ENCODE measurements at places on chromosomes 11 and 22.

DNA sequence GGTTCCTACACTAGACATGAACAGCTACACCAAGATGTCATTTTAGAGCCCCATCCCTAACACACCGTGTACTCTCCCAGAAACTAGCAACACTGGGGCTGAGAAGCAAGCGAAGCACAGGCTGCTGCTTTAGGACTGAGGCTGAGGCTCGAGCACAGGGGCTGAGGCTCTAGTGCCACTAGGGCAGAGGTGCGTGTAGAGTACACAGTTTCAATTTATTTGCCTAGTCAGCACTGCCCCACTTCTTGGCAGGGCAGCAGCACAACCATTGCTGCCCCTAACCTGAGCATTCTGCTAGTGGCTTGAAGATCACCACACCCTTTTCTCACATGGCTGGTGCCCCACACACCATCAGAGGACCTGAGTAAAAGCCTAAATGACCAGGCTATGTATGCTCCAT is 713.2 kb downstream of the LRRC4C start:
- no peak for DNase-seq

GRCh38 chr11:126697936-126698335 is 302.6 kb downstream of the KIRREL3 start:
- no peak for DNase-seq

DNA sequence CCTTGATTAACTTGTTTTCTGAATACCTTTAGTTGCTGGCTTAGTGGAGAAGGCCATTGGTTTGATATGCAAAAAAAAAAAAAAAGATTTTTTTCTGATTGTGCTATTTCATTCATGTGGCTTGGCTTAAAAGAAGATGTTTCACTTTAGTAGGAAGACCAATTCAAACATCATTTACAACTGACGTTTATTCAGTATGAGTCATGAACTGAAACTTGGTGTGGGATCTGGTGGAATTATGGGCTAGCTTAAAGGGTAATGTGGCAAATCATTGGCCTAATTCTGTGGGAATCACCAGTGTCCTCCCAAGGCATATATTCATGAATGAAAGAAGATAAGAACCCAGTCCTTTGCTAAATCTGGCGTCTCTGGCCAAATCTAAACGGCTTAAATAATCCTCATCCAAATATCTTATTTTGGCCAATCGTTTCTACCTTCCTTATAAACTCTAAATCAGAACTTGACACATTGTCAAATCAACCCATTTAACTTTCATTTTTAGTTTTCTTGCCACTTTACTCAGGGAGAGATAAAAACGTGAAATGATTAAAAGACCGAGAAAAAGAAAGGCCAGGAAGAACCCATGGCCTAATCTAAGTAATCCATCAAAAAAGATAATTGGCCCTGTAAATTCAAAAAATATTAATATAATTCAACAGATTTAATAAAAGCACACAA is 77.0 kb downstream of the DDIAS start:
- DNase-seq = no peak

DNA sequence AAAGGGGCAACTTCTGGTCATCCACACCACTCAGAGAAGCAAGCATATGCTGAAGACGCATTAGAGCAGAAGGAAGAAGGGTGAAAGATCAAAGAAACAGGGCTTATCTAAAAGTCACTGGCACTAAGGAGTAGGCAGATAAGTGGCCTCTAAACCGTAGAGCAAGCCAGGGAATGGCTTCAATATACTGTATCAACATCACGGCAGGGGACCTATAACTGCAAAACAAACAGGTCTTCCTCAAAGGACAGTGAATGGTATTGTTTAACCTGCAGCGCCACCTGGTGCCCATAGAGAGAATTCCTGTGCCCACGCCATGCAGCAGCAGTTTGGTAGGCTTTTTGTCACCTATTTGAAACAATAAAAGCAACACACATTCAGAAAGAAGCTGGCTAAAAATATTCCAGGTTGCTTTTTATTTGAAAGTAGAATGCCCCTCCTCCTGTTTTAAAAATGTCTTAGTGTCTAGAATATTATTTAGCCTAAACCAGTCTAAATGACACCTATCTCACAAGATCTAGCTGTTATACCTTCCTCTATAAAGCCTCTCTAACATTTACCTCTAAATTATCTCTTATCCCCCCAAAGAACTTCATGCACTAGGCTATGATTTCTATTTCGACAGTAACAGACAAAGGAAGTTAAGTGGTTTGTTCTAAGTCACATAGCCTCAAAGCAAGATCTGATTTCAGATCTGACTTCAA is 21.8 kb downstream of the SNX19 start:
- DNase-seq = peak; percentile 73

DNA sequence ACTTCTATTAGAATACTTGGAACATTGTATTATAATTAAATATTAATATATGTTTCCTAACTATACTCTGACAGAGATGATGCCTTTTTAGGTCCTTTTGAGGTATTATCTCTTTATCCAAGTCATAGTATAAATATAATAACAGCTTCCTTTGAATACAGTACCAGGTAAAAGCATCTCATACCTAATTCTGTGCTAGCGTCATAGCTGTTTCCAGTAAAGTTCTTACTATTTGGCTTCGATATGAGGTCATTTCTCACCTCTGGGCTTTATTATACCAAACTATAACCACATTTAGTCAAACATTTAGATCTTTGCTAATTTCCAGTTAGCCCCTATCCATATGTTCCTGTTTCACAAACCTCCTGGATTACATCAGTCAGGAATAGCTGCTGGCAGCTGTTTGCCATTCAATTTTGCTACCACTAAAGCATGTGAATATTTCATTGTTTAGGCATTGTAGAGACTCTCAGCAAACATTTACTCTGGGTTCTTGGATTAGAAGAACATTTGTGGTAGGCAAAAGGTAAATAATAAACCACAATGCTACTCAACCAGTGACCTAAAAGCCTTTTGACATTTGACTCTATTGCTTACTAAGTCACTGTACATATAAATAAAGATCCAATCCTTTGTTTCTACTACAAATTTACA is 255.1 kb downstream of the TTC28 start:
- peak; percentile 86 for DNase-seq

GRCh38 chr11:12173111-12173510 is 62.7 kb downstream of the MICAL2 start:
- DNase-seq = no peak

DNA sequence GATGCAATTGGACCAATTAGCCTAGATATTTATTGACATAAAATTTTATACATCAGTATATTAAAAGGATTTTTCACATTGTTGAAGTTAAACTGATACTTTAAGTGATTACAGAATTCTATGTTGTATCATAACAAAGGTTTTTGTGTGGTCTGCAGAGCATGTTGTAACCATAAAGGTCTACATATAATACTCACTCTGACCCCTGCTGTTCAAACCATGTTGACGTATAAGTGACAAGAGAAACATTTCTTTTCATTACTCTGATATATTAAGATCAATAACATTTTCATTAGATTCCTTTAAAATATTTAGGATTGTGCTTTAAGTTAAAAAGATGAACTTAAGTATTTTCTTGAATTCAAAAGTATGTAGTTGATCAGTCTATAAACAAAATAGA is 63.9 kb downstream of the GAS2 start:
- DNase-seq = no peak

- DNase-seq = no peak
Observed at GRCh38 chr11:32050264-32050663, 40.6 kb upstream of the RCN1 start.

GRCh38 chr11:71305451-71306125 is 53.2 kb upstream of the SHANK2 start:
- no peak for DNase-seq

- no peak for DNase-seq
Observed at GRCh38 chr11:122727101-122727929, 71.8 kb downstream of the UBASH3B start.

DNA sequence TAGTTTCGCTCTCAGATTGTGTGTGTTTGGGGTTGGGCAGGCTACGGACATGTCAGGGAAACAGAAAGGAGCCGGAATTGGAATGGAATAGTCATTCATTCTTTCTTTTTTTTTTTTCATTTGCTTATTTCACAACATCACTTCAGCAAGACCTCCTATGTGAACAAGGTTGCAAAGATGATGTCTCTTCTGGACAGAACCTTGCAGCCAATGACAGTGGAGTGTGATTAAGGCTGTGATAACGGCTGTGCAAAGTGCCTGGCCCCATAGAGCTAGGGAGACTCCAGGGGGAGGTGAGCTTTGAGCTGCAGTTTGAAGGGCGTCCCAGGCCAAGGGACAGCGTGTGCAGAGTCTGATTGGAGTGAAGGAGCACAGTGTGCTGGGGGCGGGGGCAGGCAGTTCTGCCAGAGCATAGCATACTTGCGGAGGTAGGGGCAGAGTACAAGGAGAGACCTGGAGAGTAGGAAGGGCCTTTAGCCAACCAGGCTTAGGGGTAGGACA is 3.4 kb downstream of the TIGD3 start:
- DNase-seq = no peak

- DNase-seq = no peak
Observed at GRCh38 chr11:70650075-70650909, 252.0 kb downstream of the CTTN start.

All from NCI-H2029 treated with DMSO at 0.1 percent for 48 hours (cell line).